Progenitor cell of endocrine pancreas (in vitro differentiated cells): ENCODE measurements at places on chromosomes 4 and X.

DNA sequence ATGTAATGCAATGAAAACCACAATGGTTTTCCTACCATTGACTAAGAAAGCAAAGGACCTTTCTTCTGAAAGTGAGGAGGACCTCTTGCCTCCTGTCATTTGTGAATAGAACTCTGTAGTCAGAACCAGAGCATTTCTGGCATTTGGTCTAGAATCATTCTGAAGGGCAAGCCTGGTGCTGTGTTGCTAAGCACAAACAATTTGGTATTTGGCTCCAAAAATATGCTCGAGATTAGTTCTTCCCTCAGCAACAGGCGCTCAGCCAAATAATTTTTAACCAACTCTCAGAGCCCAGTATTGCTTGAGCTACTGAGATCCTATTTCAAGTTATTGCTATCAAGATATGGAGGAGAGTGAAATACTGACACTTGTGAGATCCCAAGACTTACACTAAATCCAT lies 71.0 kb downstream of the SNCA start:
- no peak for DNase-seq

DNA sequence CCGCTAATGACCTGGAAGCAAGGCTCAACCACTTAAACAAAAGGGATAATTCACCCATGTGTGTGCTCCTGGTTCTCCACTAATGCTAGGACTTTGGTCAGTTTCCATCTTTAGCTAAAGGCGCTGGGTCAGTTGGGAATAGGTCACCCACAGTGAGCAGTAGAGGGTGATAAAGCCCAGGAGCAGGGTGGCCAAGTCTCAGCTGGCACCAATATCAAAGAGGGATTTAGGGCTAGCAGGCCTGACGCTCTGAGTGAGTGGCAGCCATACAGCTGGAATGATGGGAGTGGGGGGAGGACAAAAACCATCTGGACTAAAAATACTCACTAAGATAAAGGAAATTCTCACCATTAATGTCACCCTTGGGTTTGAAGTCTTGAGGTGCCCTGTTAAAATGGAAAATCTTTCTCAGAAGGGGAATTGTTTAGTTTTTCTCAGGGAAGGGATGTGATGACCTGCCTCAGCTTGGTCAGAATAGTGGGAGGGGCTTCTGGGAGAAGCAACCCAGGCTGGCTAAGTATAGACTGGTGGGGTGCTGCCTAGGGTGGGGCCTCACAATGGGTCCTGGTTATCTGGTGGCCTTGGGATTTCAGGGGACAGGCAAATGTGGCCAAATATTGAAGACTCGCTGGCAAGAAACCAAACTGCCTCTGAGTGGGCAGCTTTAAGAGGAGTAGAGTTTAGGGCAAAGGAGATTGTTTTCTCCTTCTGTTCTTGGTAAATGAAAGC lies 47.1 kb downstream of the TSC22D3 start:
- no peak for DNase-seq

- DNase-seq, result no peak
These were observed 11.7 kb downstream of the PITX2 start for GRCh38 chr4:110610940-110611831.

- DNase-seq, result no peak
These were observed 31.1 kb upstream of the CLNK start for GRCh38 chr4:10715696-10716095.

DNA sequence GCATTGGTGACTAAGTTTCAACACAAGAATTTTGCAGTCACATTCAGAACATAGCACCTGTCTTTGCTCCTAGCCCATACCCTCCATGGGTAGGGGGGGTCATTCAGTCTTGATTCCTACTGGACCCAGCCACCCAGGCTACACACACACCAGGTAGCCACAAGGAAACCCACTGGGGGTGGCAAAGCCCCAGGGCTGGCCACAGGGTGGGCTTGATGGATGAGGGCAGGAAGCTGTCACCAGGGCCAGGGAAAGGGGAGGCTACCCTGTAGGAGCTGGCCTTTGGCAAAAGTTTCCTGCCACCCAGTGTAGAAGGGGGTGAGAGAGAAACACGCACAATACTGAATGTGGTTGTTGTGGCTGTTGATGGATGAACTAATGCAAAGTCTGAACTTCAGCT lies 74.5 kb upstream of the NKX1-1 start:
- DNase-seq, result no peak

GRCh38 chr4:72568959-72569718 lies at the start of gene ADAMTS3:
ADAMTS3 (minus strand) TSS chr4:72569221; CDS start chr4:72568762, 459 bp downstream.
- DNase-seq, result peak; percentile 53

GRCh38 chr4:99649778-99650177 lies 7.8 kb downstream of the C4orf54 start:
- DNase-seq, result no peak

DNA sequence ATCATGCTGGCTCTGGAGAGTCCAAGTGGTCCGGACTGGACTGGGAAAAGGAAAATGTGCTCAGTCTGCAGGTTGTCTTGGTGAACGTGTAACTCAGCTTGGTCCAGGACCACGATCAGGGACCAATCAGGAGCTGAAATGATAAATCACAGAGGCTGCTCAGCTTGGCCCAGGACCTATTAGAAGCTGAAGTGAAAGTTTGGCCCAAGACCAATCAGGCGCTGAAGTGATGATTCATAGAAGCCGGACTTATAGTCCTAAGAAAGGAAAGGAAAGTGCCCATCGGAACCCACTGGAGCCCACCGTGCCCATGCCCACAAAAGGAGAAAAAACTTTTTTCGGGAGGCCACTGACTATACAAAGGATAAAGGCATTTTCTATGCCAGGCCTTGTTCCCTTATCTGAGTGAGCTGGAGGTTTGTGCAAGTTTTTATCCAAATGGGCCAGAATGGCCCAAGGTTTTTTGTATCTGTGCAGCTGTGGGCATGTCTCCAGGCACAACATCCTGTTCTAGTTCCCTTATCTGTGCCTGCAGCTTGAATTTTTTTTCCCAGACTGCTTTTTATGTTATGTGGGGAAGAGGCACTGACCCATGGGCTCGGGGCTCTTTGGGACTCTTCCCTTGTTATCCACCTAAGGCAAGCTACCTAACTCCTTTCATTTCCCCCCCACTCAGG lies 194.4 kb downstream of the FAM133A start:
- no peak for DNase-seq

GRCh38 chr4:4673070-4673469 lies 131.2 kb upstream of the STX18 start:
- no peak for DNase-seq

DNA sequence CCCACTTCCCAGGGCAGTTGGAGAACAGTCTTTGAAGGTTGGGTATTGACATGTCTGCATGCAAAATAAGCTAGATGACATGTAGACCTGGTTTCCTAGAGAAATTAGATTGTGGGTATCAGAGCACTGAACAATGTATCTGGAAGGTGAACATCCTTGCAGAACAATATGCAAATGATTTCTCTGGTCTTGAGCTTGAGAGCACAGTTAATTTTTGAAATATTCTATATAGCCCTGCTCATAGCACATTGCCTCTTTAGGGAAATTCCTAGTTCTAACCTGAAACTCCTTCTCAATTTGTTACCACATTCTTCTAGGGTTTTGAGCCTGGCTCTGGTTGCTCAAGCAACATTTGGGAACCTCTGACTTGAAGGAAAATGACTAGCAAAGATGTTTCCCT lies 41.6 kb upstream of the LAS1L start:
- DNase-seq, result no peak

- no peak for DNase-seq
These were observed 29.3 kb downstream of the AFAP1 start for GRCh38 chr4:7910263-7910896.

DNA sequence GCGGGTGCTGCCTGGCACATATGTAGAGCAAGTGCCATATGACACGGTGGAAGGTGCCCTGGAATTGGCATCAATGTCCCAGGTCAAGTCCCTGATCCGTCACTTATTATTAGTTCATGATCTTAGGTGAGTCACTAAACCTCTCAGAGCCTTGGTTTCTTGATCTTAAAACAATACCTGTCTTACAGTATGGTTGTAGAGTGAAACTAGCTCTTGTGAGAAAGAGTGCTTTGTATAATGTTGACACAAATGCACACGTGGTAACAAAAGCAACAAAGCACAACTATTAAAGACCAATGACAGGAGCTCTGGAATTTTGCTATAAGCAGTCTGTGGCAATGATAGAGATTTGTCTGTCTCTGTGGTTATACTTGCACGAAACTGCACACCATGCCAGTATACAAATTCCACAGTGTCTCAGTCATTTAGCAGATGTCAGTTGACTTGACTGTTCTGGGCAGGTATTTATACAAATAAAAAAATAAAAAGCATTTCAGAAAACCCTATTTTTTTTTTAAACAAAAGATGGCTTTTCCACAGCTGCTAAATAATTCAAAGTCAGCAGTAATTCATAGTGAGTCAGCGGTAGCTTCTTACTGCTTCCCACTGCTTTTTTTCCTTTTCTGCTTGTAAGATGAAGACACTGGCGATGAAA lies 19.7 kb upstream of the ACSL1 start:
- DNase-seq, result no peak

DNA sequence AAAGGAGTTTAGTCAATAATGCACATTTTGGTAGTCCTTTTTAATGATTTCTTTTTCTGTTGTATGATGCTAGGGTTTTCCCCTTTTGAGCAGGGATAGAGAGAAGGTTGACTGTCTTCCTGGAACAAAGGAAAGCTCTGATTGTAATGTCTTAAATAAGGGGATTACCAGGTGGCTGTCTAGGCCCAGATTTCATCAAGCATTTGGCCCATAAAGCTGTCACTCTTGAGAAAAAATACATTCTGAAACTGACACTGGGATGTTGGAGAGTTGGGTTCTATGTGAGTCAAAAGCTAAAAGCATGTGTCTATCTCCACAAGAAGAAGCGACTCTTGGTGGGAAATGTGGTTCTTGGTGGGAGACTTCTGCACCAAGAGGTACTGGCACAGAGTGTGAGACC lies 26.4 kb downstream of the KIAA1210 start:
- no peak for DNase-seq

DNA sequence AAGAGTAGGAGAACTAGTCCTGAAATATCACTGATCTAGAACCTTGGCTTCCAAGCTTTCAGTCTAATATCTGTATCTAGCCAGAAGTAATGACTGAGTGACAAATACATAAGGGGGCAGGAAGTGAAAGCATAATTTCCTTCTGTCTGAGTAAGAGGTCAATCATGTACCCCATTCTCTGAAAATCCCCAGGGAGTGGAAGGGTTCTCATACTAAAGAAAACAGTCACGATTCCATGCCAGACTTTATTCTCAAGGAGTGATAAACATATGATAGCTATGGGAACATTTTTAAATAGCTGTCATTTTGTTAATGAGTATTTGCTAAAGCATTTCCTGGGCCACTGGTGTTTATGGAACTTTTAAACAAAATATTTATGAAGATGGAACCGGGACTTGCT lies 308.5 kb downstream of the ARHGAP24 start:
- no peak for DNase-seq

- no peak for DNase-seq
These were observed 153.3 kb downstream of the MID1IP1 start for GRCh38 chrX:38954520-38954919.

- DNase-seq, result no peak
These were observed 199.4 kb downstream of the PALLD start for GRCh38 chr4:168696280-168696679.

DNA sequence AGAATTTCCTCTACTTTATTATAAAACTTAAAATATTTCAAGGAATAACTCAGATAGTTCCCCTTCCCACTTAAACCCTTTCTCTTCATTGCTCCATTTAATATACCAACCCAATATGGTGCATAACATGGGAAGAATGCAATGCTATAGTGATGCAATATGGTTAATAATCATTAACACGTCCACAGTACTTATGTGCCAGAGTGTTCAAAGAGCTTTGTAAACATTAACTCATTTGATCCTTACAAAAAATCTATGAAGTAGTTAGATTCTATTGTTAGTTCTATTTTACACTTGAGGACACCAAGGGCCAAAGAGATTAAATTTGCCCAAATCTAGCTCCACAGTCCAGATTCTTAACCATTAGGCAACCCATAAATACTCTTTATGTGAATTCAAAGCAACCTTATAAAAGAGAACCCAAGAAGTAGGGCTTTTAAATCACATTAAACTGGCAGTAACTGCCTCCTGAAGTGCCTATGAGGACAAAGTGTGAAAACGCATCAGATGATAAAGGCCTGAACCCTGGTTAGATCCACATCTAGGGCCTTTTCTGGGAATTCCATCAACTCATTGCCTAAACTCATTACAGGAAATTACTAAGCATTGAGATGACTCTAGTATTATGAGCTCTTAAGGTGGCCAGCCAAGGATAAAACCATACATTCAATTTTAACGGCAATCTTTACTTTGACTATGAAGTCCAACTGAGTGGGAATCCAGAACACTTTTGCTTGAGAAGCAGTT lies 94.3 kb downstream of the AREG start:
- DNase-seq, result no peak

GRCh38 chr4:135184715-135185114 lies 983.1 kb upstream of the PABPC4L start:
- no peak for DNase-seq

- DNase-seq, result no peak
These were observed 35.4 kb downstream of the FABP2 start for GRCh38 chr4:119286377-119287002.

GRCh38 chr4:118193421-118193820 lies 159.1 kb downstream of the NDST3 start:
- no peak for DNase-seq

GRCh38 chr4:120841580-120841979 lies 80.9 kb downstream of the PRDM5 start:
- no peak for DNase-seq

- no peak for DNase-seq
These were observed 22.1 kb downstream of the DGKK start for GRCh38 chrX:50448565-50448964.

- no peak for DNase-seq
These were observed 17.0 kb downstream of the GPAT3 start for GRCh38 chr4:83552924-83553323.

DNA sequence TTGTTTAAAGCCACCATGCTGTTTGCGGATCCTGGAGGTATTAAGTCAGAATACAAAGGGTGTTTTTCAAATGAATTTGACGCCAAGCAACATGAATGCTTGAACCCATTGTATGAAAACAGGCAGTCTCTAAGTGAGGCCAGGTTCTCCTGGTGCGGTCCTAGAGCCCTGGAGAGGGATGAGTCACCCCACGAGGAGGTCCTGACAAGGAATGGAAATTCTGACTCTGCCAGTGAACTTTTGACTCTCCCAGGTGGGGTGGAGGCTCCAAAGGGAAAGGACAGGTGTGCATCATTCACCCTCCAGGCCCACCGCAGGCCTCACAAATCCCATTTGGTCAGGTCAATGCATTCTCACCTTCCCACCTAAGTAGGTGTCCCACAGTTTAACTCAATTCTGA lies 1.5 kb downstream of the TRIM2 start:
- DNase-seq, result no peak

DNA sequence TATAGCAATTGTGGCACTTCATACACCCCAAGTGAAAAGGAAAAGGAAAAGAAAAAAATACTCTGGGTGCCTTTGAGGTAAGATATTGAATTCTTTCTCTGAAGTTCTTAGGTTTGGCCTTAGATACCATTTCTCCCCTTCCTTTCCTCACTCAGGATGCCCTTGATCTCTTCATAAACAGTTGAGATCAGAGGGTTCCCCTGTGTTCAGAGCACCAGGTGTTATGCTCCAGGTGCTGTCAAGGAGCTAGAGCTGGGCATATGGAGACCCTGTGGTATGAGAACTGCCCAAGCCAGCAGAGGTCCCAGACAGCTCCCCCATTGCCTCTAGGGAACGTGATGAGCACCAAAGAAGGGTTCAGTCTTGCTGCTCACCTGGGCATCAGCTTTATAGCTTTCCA lies 17.1 kb upstream of the CD40LG start:
- no peak for DNase-seq

- DNase-seq, result no peak
These were observed 29.0 kb upstream of the UGT2B4 start for GRCh38 chr4:69524706-69525105.

GRCh38 chr4:172865531-172866127 lies 303.0 kb upstream of the GALNT7 start:
- DNase-seq, result no peak
